Glutamatergic neuron (in vitro differentiated cells): ENCODE measurements at places on chromosomes 3 and 15. TPM values are rescaled to one million over a fixed set of nuclear protein-coding genes. Genes with fewer than 3 reads are reported as not detected.

GRCh38 chr3:74445541-74445940 lies 168.9 kb downstream of the CNTN3 start:
- DNase-seq = no peak
- H3K4me3 ChIP-seq = no peak overlapping the region
- peaks cover 16% of the 10 kb centered on the region for H3K4me1 ChIP-seq
- H3K27me3 ChIP-seq = peaks cover 7% of the 10 kb centered on the region
- no peak overlapping the region for H3K27ac ChIP-seq
- no peaks in the 10 kb centered on the region for H3K36me3 ChIP-seq

DNA sequence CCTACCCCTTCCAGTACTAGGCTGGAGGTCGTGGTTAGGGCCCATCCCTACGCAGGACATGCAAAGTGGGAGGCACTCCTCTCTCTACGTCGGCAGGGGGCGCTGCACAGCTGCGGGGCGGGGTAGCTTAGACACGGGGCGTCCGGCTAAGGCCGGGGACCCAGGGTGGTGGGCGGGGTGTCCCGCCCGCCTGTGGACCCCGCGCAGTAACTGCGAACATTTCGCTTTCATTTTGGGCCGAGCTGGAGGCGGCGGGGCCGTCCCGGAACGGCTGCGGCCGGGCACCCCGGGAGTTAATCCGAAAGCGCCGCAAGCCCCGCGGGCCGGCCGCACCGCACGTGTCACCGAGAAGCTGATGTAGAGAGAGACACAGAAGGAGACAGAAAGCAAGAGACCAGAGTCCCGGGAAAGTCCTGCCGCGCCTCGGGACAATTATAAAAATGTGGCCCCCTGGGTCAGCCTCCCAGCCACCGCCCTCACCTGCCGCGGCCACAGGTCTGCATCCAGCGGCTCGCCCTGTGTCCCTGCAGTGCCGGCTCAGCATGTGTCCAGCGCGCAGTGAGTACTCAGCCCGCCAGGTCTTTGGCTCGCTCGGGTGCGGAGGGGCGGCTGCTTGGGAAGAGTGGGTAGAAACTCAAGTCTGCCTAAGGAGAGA lies at the start of gene IL12A:
IL12A (plus strand) TSS at position 219 of the 655 bp plus-strand sequence.
- peak; percentile 88 for DNase-seq
- no peaks in the 10 kb centered on the region for H3K4me1 ChIP-seq
- no peak within 1 kb of the TSS for H3K27ac ChIP-seq
- H3K4me3 ChIP-seq = peak within 1 kb of the TSS; percentile 80

DNA sequence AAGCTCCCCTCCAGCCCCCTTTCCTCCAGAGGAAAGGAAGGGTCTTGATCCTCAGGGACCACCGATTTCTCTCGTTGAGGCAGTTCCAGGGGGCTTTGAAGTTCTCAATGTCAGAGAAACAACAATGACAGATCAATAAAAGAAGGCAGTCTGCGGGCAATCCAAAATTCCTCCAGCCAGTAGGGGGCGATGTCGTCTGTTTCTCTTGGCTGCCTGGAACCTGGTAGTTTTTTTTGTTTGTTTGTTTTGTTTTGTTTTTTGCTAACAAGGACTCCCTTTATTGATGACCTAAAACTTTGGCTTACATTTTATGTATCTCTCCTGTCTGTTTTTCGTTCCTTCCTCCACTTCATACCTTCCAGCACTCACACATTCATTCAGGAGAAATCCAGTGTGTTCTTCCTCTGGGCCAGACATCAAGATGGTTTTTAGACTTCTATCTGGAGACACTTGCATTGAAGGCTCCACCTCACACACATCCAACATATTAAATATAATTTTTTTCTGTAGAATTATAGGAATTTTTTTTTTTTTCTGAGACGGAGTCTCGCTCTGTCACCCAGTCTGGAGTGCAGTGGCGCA lies 276.6 kb downstream of the RPLP1 start:
- DNase-seq = peak; percentile 56
- no peak overlapping the region for H3K4me3 ChIP-seq

DNA sequence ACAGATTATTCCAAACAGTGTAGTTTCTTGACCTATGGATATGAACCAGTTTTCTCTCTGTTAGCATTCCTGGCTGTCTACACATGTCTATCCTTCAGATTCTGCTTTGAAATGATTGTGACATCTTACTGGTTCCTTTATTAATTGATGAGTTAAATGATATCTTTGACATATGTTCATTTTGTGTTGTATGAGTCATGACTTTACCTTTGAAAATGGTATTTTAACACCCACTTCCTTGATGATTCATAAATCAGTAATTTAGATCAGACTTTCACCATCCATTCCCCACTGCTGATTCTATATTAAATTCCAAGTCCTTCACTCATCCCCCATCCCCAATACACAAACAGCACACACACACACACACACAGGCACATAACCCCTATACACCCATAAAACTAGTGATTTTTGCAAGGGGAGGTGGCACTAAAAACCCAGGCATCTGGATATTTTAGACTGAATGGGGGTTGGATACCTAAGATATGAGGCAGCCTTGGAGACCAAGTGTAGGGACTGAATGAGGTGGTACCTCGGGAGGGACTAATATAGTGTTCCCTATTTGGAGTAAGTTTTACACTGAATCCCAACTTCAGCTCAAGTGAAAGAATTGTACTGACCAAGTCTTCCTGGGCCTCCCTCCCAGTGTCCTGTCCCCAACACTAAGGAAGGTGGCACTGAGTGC lies 9.7 kb downstream of the CCK start:
- peaks cover 4% of the 10 kb centered on the region for H3K27me3 ChIP-seq
- H3K4me3 ChIP-seq = no peak overlapping the region
- H3K27ac ChIP-seq = no peak overlapping the region
- H3K4me1 ChIP-seq = peaks cover 7% of the 10 kb centered on the region

GRCh38 chr3:64936556-64936955 lies 248.8 kb upstream of the ADAMTS9 start:
- H3K4me3 ChIP-seq = no peak overlapping the region
- H3K4me1 ChIP-seq = no peaks in the 10 kb centered on the region
- H3K36me3 ChIP-seq = peaks cover 5% of the 10 kb centered on the region
- no peaks in the 10 kb centered on the region for H3K27me3 ChIP-seq

- H3K4me1 ChIP-seq = peaks cover 6% of the 10 kb centered on the region
- H3K4me3 ChIP-seq = no peak overlapping the region
- no peaks in the 10 kb centered on the region for H3K36me3 ChIP-seq
- peaks cover 29% of the 10 kb centered on the region for H3K27me3 ChIP-seq
- no peak for DNase-seq
- no peak overlapping the region for H3K27ac ChIP-seq
Measured at GRCh38 chr15:41494190-41494921, 682 bp downstream of the ITPKA start.

GRCh38 chr15:99102332-99103235 lies 2.3 kb upstream of the SYNM start:
- H3K4me1 ChIP-seq = peaks cover 7% of the 10 kb centered on the region
- no peak overlapping the region for H3K4me3 ChIP-seq
- peaks cover 12% of the 10 kb centered on the region for H3K27me3 ChIP-seq
- no peak overlapping the region for H3K27ac ChIP-seq

- H3K4me3 ChIP-seq = no peak overlapping the region
- no peak for DNase-seq
- peaks cover 8% of the 10 kb centered on the region for H3K27me3 ChIP-seq
- H3K4me1 ChIP-seq = peaks cover 11% of the 10 kb centered on the region
Measured at GRCh38 chr3:16181361-16181760, 6.9 kb downstream of the GALNT15 start.

- H3K27me3 ChIP-seq = peaks cover 14% of the 10 kb centered on the region
- H3K4me3 ChIP-seq = peak overlapping the region; percentile 57
- no peaks in the 10 kb centered on the region for H3K36me3 ChIP-seq
- peaks cover 9% of the 10 kb centered on the region for H3K4me1 ChIP-seq
- no peak for DNase-seq
Measured at GRCh38 chr3:126990890-126991289, 8.0 kb downstream of the PLXNA1 start.

- DNase-seq = no peak
- no peaks in the 10 kb centered on the region for H3K27me3 ChIP-seq
- H3K4me3 ChIP-seq = no peak overlapping the region
Measured at GRCh38 chr15:85412956-85413854, 32.8 kb downstream of the AKAP13 start.

DNA sequence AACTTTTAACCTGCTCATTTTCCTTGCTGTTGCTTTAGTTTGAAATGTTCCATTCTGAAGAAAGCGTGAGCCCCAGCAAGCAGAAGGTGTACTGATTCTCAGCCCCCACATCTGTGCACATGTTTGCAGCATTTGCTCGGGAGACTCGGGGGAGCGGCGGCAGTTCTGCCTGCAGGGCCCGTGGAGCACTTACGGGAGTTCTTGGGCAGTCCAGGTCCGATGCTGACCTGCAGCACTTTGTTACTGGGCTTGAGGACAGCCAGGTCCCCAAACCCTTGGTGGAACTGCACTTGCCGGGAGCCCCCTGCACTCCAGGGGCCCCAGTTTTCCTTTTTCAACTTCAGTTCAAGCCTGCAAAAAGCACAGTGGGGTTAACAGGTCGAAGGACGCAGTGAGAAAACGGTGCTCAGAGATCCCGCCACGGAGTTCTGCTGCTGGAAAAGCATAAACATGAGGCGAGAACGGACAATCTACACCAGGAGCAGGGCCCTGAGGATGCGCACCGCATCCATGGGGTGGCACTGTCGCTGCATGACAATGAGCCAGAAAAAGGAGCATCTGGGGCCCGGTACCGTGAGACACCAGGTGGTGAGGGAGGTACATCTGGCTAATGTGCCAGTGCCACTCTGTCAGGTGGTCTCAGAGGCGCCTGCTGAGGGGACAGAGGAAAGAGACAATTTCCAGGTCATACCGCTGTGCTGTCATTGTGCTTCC lies 45.6 kb upstream of the LDHAL6B start:
- H3K27me3 ChIP-seq = no peaks in the 10 kb centered on the region
- no peak overlapping the region for H3K27ac ChIP-seq
- H3K4me3 ChIP-seq = no peak overlapping the region
- H3K4me1 ChIP-seq = peaks cover 5% of the 10 kb centered on the region
- peak; percentile 67 for DNase-seq

DNA sequence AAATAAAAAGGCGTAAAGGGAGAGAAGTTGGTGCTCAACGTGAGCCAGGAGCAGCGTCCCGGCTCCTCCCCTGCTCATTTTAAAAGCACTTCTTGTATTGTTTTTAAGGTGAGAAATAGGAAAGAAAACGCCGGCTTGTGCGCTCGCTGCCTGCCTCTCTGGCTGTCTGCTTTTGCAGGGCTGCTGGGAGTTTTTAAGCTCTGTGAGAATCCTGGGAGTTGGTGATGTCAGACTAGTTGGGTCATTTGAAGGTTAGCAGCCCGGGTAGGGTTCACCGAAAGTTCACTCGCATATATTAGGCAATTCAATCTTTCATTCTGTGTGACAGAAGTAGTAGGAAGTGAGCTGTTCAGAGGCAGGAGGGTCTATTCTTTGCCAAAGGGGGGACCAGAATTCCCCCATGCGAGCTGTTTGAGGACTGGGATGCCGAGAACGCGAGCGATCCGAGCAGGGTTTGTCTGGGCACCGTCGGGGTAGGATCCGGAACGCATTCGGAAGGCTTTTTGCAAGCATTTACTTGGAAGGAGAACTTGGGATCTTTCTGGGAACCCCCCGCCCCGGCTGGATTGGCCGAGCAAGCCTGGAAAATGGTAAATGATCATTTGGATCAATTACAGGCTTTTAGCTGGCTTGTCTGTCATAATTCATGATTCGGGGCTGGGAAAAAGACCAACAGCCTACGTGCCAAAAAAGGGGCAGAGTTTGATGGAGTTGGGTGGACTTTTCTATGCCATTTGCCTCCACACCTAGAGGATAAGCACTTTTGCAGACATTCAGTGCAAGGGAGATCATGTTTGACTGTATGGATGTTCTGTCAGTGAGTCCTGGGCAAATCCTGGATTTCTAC lies at the start of gene RARB:
RARB (plus strand) TSS at position 322 of the 847 bp plus-strand sequence; CDS start at position 791, 469 bp downstream.
- H3K4me1 ChIP-seq = peaks cover 5% of the 10 kb centered on the region
- DNase-seq = peak; percentile 39
- peak within 1 kb of the TSS; percentile 94 for H3K4me3 ChIP-seq

DNA sequence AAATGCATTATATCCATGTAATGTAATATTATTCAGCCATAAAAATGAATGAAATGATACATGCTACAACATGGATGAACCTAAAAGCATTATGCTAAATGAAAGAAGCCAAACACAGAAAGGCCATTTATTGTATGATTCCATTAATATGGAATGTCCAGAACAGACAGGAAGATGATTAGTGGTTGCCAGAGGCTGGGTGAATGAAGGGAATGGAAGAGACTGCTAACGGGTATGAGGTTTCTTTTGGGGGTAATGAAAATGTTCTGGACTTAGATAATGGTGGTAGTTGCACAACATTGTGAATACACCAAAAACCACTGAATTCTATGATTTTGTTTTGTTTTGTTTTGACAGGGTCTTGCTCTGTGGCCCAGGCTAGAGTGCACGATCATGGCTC lies 61.6 kb upstream of the MAP4 start:
- no peak for DNase-seq
- H3K4me3 ChIP-seq = no peak overlapping the region
- H3K27me3 ChIP-seq = no peaks in the 10 kb centered on the region
- H3K36me3 ChIP-seq = no peaks in the 10 kb centered on the region
- no peaks in the 10 kb centered on the region for H3K4me1 ChIP-seq

DNA sequence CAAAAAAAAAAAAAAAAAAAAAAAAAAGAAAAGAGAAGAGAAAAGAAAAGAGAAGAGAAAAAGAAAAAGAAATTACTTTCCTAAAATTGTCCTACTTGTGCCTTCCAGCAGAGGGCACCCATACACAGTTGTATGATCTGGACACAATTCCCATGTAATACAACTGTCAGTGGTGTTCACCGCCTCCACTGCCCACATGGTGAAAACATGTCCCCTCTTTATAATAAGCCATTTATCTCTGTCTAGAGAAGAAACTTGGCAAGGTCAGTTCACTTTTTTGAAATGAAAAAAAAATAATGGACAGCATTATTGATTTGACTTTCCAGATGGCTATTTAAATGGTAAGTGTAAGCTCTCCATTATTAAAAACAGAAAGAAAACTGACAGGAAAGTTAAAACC lies 459.4 kb downstream of the GBE1 start:
- no peaks in the 10 kb centered on the region for H3K36me3 ChIP-seq
- no peak overlapping the region for H3K4me3 ChIP-seq
- no peaks in the 10 kb centered on the region for H3K4me1 ChIP-seq
- H3K27ac ChIP-seq = no peak overlapping the region

The OR4F6 gene
- total RNA-seq = not detected

The SLC9C1 gene
- not detected for total RNA-seq

The FILIP1L gene
- 4.3 TPM for total RNA-seq

The MME gene
- 6.6 TPM for total RNA-seq

The GNAT1 gene
- total RNA-seq = not detected

The MESP2 gene
- total RNA-seq = not detected

The ROPN1B gene
- not detected for total RNA-seq
